ENCODE measurements at places on chromosomes 1 and 21.
A peak's percentile ranks its signal among the peaks of the same experiment; 100 is the strongest.

DNA sequence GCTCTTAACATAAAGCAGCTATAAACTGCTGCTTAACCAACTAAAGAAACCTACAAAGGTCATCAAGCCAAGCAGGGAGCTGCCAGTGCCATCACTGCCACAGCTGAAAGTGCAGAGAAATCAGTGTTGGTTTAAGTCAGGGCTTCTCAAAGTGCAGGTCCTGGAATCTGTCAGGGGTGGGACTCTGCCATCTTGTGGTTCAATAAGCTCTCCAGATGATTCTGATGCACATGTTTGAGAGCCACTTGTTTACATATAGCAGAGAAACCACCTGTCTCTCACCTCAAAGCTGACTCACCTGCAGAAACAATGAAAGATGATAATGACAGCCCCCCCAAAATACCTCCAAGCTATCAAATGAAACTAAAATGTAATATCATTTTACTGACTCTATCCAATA lies 49.3 kb downstream of the SH3GLB1 start:
- no peak for DNase-seq

- DNase-seq: no peak
These were observed 4.5 kb downstream of the EFNA3 start for GRCh38 chr1:155083052-155083541.

- no peak for DNase-seq
These were observed 24.6 kb downstream of the RNF187 start for GRCh38 chr1:228511546-228512445.

DNA sequence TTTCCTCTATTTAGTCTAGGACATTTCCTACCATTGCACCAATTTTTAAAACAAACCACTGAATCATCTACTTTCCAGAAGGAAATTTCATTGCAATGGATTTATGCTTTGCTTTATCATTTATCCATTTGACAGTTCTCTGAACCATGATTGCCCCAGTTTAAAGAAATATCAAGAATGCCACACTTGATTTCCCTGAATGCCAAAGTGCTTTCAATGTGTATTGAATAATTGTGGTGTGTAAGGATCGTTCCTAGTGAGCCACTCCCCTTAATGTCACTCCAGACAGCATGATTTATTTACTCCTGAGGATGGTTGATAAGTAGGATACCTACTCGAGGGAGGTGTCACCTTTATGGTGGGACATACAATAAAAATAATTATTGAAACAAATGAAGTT lies 169.6 kb downstream of the RYR2 start:
- no peak for DNase-seq

GRCh38 chr1:202857136-202857610 lies 31.8 kb downstream of the RABIF start:
- DNase-seq: no peak

GRCh38 chr1:30040081-30041019 lies 683.0 kb downstream of the MATN1 start:
- no peak for DNase-seq

DNA sequence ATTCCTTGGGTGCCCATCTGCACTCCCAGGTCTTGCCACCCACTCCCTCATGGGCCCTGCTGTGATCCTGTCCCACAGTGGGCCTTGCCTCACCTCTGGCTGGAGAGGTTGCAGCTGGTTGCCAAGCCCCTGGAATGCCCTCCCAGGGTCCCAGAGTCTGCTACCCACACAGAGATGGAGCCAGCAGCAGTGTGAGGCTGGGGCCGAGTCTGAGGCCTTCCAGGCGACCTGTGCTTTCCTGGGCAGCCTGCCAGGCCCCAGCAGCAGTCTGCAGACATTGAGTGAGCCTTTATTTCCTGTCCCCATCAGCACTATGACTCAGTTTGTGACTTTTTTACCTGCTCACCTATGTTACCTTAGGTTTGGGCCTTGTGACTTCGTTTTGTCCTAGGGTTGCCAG lies 25.0 kb upstream of the TSPAN2 start:
- no peak for DNase-seq

GRCh38 chr1:3697810-3698209 lies 45.5 kb downstream of the TP73 start:
- no peak for DNase-seq

DNA sequence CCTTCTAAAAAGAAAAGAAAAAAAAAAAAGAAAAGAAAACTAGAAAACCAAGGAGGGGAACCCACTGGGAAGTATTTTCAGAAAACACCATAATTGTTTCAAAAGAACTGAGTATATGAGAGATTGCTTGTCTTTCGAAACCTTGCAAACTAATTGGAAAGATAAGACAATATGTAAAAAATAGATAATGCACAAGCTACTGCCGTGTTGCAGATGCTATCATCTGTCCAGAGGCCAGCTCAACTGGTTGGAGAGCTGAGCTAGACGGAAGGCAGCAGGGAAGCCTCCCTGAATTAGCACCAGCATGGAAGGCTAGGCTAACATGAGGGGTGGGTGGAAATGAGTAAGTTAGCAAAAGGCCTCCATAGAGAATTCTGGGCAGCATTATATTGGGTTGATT lies 16.2 kb upstream of the CACHD1 start:
- DNase-seq: no peak

- no peak for DNase-seq
These were observed 11.5 kb upstream of the HCRTR1 start for GRCh38 chr1:31605908-31606427.

GRCh38 chr21:34642211-34643075 lies 26.4 kb upstream of the CLIC6 start:
- no peak for DNase-seq

DNA sequence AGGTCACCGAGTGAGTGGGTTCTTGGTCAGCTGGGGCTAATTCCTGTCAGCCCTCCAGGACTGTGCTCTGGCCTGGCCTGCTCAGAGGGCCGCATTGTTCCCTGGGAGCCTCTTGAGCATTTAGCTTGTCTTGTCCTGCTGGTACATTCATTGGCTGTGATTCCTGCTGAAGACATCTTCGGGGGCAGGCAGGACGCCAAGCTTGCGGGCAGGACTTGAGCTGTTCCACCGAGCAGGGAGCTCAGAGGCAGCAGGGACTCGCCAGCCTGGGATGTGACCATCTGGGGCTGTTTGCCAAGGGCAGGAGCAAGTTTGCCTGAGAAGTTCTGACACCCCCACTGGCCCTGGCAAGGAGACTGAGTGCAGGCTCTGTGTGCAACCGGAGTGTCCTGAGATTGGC lies 7.0 kb upstream of the SLC26A9 start:
- DNase-seq: no peak

DNA sequence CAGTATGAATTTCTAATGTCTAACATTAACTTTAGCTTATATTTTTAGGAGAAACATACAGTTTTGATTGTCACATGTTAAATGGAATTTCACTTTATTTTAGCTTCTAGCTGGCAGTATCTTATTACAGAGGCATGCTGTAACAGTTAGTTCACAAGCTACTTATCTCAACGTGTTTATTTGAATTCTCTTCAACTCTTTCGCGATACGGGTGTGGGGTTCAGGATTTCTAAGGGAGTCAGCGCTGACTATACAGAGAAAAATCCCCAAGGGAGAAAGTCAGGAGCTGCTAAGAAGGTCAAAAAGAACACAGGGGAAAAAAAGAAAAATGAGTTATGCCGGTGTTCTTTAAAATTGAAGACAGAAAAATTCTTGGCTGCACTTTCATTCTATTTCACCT lies 296.2 kb downstream of the VAV3 start:
- DNase-seq: no peak

DNA sequence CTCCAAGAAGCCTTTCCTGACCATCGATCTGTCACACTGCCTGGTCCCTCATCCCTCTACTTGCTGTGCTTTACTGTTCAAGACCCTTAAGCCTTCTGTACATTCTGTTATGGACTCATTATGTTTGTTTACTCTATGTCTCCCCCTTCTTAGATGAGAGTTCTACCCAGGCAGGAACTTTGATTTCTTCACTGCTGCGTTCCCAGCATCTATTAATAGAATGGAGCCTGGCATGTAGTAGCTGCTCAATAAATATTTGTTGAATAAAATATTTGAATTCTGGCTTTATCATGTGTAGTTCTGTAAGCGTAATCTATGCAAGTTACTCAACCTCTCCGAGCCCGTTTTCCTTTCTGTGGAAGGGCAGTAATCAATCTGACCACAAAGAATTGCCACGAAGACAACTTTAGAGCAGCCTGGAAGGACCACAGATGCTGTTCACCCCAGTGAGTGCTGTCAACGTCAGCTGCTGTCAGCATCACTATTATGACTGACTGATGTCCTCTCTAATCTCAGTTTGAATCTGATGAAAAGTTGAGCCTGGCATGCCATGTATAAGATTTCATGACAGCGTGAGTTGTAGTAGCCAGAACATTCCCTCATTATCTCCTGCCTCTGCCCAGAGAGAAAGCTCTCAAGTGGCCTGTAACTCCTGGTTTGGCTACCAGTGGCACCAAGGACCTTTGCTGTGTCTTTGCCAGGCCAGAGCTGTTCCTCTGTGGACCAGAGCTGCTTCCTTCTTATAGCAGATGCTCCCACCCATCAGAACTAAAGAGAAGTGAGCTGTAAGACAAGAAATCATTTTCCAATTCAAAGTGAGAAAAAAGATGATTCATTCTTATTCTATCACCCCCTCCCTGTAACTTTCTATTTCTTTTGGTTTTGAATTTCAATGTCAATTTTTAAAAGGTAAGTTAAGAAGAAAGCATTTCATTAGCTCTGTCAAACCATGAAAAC lies 94.5 kb downstream of the PRDM2 start:
- no peak for DNase-seq

DNA sequence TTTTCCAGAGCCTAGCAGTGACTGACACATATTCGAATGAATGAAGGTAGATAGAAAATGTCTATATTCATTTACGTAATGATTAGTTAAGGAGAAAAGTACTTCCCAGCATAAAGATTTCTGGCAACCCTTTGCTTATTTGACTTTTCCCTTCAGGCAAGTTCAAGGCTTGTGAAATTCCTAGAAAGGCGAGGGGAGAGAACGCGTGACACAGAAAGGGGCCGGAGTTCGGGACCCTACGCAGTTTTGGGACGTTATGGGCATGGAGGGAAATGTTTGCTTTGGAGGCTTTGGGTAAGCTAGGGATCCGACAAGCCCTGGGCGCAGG lies 472 bp upstream of the USP25 start:
- no peak for DNase-seq

DNA sequence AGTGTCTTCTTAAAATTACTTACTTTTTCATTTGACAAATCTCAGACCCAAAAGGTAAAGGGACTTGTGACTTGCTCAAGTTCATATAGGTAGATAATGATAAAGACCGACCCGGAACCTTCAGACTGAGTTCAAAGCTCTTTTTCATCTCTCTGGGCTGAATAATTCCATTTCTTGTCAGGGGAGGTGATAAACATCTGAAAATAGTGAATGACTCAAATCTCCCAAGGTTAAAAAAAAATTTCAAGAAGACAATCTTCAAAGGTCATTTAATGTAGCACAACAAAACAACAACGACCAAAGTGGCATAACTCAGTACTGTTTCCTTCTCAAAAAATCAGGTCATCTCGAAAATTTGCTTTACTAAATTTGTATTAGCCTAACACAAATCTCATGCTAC lies 20.6 kb downstream of the LUZP1 start:
- no peak for DNase-seq

DNA sequence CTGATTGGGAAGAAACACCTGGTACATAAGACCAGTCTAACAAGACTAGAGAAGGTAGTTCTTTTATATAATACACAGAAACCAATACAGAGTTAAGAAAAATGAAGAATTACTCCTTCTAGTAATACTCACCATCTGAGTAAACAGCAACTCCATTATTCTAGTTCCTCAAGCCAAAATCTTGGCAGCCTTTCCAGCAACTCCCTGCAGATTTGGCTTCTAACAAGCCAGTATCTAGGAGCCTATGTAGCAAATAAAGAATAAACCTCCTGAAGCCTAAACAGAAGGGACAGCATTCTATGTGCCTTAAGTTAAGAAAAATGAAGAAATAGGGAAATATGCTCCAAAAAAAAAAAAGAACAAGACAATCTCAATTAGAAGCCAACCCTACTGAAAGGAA lies 24.5 kb downstream of the ERO1B start:
- no peak for DNase-seq

- no peak for DNase-seq
These were observed 21.4 kb downstream of the CNST start for GRCh38 chr1:246587606-246588005.

GRCh38 chr1:113792986-113793385 lies 19.3 kb downstream of the RSBN1 start:
- DNase-seq: no peak

GRCh38 chr21:44846485-44847260 lies 26.8 kb downstream of the PTTG1IP start:
- peak; percentile 37 for DNase-seq

DNA sequence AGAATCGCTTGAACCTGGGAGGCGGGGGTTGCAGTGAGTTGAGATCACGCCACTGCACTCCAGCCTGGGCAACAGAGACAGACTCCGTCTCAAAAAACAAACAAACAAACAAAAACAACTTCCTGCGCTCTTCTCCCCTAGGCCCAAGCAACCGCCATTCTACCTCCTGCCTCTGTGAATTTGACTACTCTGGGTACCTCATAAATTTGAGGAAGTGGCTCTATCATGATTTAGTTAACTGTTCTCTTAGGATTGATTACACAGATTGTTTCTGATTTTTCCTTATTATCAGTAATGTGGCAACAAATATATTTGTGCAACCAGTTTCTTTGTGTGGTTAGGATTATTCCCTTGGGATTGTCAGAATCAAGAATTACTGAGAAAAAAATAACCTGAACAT lies 29.7 kb downstream of the OPTC start:
- DNase-seq: no peak

DNA sequence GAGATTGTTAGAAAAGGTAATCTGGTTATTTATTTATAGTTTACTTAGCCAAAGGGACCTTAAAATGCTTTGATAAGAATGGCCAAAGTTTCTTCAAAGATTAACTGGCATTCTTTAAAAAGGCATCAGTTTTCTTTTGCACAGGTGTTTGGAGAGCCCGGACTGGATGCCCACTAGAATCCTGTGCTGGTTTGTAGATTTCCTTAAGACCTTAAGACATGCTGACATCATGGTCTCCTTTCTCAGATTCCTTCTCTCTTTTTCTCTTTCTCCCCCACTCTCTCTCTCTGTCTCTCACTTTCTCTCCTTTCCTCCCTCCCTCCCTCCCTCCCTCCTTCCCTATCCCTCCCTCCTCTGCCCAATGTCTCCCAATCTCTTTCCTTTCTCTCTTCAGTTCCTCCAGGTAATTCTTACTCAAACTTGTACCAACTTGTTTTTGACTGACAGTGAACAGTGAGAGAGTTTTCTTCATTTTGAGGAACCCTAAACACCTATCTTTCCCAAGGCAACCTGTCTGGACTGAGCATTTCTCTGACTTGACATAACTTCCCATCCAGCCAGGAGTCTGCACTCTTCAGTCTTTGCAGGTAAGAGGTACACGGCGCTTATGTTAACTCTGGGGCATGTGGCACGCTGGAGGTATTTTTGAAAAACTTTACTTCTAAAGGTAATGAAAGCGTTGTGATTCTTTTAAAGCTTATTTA lies at the start of gene KCNJ15:
Gene KCNJ15, plus strand, starts transcription at position 393 of the 704 bp plus-strand sequence. CDS start 42,271 bp downstream, outside the sequence.
- DNase-seq: no peak

- no peak for DNase-seq
These were observed 24.2 kb downstream of the SLC5A9 start for GRCh38 chr1:48246727-48247126.

DNA sequence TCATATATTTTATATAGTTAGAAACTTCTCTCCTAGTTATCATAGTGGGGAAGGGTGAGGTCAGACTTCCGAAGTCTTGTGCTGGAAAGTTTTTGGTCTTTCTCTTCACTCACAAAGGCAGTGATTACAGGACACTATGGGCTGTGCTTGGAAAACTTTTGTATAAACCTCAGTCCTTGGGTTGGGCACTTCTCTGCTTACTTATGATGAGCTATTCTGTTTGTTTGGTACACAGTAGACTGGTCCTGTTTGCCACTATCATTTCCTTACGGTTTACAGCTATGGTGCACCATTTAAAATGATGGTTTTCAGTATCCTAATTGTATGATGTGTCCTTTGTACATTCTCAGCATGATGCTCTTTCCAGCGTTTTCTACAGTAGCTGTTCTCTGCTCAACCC lies 75.5 kb downstream of the MAP3K7CL start:
- DNase-seq: no peak

Measured in activated CD8-positive, alpha-beta memory T cell treated with anti-CD3 and anti-CD28 coated beads, Interleukin-2, amount 50 U/mL, for 4 hours (primary cell).